ENCODE measurements at places on chromosomes 5 and 9.

GRCh38 chr5:176454724-176455394, 6.7 kb downstream of the FAF2 start:
- no peak for DNase-seq

- DNase-seq: peak; percentile 93
Measured at GRCh38 chr9:121743441-121744001, 92.1 kb downstream of the DAB2IP start.

GRCh38 chr9:35706951-35707350, 17.2 kb upstream of the TPM2 start:
- DNase-seq: no peak

GRCh38 chr5:89396278-89396954, 513.4 kb upstream of the MEF2C start:
- DNase-seq: no peak

GRCh38 chr5:150140830-150141229, 14.8 kb downstream of the PDGFRB start:
- DNase-seq: no peak

DNA sequence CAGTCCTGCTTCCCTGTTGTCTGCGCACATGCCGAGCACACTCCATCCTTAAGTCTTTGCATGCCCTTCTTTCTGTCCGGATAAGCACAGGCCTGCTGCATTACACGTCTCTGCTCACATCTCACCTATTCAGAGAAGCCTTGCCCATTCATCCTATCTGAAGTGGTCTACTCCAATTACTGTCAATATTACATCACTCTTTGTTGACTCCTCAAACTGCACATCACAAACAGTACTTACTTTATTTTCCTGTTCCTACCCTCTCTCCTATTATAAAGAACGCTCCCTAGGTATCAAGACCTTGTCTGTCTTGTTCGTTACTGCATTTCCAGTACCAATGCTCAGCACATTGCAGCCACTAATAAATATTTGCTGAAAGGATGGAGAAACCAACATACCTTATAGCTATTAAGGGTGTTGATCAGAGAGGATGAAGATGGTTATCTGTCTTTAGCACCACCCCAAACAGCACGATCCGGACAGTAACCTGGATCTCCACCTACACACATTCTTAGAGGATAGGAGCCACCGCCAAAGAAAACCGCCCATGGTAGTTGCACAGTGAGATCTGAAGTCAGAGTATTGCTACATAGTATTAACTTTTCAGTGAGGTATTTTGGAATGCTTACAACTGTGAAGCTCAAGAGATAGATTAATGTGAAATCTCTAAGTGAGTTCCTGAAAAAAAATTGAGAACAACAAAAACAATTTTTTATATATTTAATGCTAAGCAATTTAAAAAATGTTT, 1.6 kb upstream of the PRRC1 start:
- no peak for DNase-seq

- DNase-seq: peak; percentile 64
Measured at GRCh38 chr9:95073042-95073607, 244.4 kb downstream of the FANCC start.

GRCh38 chr5:33311893-33312292, 128.9 kb upstream of the TARS1 start:
- DNase-seq: no peak

DNA sequence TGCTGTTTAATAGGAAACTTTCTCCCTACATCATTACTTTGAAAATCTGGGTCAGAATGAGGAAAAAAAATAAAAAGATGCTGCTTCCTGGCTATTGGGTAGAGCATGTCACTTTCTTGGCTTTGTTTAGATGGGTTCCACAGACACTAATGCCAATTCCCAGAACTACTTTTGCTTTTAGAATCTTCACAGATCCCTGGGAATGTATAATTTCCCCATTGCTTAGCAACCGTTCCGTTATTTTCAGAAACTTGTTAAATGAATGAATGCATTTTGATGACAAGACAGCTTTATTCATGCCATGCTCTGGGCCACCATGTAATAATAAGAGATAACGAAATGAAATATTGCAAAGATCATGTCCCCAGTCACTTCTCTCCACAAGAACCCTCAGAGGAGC, 126.5 kb upstream of the TRPC7 start:
- no peak for DNase-seq

DNA sequence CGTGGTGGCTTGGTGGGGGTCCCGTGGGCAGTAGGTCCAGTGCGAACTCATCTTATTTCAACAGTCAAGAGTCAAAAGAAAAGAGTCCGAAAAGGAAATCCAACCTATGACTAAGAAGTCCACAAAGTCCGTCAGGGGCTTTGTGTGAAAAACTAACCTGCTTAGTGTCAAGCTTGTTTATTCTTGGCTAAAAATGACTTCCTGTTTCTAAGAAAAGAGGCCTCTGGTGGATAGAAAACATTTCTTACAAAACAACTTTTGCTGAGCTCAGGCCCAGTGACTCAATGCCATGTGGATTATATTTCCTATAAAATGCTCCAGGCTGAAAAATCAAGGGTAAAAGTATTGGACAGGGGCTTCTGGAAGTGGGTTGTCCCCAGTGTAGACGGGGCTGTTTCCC, 105.9 kb downstream of the GADD45G start:
- DNase-seq: no peak

DNA sequence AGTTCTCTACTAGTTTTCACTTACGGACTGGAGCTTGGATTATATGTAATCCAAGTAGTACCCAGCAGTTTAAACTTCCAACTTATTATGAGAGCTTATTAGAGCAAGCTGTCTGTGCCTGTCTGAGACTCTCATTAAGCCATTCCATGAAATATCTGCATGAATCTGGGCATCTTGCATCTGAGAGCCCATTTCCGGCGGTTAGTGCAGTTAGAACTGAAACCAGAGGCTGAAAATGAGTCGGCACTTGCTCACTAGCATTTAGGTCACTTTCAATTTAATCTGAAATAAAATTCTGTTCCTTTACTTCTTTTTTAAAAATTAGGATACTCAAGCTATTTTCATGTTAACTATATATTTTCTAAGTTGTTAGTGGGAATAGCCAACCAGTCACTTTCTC, 102.2 kb downstream of the MEGF10 start:
- DNase-seq: no peak

DNA sequence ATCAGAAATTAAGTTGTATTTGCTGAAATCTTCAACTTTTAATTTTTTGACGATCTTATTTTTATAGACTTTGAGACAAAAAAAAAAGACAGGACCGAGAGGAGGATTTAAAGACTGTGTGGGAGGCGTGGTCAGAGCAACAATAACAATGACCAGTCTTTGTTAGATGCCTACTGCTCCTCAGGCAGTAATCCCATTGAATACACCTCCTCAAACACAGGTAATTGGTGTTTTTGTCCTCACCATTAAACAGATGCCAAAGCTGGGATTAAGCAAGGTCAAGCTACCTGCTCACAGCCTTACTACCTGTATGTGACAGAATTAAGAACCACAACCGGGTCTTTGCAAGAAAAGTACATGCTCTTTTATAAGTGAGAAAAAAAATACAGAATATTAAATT, 233.3 kb upstream of the GRAMD2B start:
- no peak for DNase-seq

DNA sequence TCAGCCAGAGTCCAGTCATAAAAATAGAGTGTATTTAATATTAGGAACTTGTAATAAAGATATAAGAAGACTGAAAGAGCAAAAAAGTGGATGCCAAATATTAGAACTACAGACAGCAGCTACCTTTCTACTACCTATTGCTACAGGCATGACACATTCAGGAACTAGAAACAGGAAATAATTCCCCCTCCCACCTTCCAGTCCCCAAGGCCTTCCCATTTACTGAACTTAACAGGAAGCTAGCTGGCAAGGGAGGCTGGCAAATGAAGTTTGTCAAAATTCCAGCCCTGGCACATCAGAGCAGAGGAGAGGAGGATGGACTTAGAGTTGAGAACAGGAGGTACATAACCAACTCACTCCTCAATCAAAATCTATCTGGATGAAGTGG, 50.2 kb upstream of the RIC1 start:
- no peak for DNase-seq

DNA sequence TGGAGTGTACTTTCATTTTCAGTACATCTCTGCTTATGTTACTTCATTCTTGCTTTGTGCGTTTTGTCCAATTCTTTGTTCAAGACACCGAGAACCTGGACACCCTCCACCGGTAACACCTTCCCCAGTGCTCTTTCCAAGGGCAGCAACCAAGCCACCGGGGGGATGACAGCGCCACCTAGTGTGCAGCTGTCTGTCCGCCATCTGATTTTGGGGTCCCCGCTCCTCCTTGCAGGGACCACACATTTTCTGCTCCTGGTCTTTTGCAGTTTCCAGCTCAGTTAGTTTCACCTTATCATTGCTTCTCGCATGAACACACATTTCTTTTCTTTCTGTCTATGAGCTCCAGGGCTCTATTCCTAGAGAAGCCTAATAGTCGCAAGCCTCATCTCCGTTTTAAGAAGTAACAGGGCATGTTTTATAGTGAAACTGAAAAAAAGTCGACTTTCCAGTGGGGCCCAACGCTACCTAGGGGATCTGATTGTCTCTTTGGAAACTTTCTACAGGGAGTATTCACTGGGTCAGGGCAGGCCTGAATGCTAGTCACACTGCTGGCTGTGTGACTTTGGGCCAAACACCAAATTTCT, 152.1 kb downstream of the FSTL4 start:
- DNase-seq: no peak

DNA sequence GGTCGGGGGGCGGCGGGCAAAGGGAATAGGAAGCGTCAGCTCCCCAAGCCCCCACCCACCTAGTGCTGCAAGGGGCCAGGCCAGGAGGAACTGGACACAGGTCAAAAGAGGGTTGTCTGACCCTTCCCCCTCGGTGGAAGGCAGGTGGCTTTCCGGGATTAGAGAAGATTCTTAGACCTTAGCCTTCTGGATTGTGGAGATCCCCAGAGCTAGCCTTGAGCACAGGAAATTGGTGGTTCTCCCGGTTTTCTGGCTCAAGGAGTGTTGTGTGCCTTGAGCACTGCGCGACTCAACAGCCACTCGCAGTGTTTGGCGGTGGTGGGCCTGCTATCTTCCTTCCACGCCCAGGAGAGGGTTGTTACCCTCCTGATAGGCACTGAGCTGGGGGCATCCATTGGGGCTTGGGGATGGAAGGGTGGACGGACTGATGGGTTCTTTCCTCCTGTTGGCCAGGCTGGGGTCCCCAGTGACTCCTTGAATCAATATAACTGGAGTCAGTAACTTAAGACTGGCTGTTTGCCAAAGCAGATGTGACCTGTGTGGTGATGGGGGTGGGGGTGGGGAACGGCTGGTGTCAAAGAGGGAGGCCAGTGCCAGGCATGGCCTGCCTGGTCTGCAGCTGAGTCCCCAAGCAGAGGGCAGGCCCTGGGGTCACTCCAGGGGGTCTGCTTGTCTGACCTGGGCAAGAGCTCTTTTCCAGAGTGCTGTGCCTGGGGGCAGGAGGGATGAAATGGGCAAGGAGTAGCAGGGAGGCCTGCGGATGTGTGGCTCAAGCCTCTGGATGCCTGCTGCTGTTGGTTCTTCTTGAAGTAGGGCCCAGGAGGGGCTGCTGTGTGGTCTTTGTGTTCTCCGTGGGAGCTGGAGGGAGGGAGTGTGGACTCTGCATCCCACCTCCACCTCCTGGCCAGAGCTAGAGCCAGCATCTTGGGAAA, 2.1 kb downstream of the FGF18 start:
- peak; percentile 59 for DNase-seq

DNA sequence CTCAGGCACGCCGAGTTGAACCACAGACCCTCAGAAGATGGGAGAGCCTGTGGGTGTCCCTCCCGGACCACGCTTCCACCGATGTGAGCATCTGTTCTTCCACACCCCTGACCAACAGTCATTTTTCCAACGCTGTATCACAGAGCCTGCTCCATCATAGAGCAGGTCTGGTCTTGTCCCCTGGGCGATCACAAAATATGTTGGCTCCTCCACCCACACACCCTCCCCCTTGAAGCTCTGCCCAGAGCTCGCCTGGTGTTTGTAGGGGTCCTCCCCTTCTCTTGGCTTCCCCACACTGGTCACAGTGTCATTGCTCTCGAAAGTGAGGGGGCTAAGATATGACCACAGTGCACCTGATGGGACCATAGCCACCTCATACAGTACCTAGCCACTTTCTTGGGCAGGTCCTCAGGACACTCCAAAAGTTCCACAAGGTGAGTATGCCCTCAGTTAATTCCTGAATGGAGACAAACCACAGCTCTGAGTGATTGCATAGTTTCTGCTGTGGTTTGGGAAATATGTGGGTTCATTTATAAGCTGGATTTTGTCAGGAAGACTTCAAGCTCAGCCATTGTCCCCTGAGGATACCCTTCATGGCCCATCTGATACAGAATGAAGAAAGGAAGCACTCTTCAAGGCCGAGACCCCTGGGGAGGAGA, 3.5 kb upstream of the ZNF618 start:
- DNase-seq: no peak

GRCh38 chr9:116953271-116953670, 266.2 kb downstream of the TRIM32 start:
- no peak for DNase-seq

GRCh38 chr5:135594416-135594960, 15.7 kb upstream of the CXCL14 start:
- DNase-seq: no peak

- DNase-seq: no peak
Measured at GRCh38 chr5:51043745-51044144, 339.5 kb upstream of the ISL1 start.

DNA sequence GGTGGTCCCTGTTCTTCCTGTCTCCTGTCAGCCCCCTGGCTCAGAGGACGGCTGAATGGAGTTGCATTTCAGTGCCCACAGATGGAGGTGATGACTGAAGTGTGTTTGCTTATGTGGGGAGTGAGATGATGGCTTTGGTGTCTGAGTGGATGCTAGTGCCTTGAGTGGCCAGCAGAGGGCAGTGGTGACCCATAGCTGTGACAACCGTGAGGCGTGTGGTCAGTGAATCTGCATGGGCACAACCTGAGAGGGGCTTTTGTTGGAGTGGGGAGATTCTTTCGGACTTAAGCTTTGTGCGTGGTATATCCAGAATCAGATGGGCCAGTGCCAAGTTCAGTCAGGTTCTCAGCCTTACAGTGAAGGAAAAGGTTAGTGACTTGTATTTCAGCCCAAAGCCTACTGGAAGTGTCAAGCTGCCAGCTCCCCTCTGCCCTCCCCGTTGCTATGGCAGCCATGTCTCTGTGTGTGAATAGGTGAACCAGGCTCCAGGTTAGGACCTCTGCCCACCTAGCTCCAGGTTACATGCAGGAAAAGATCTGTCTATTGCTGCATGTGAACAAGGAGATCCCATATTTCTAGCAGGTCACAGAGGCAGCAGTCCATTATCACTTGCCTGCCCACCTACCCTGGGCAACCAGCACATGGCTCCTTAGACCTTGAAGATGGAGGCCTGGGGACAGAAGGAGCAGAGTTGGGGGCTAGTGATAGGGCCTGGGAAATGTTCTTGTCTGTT, 14.7 kb upstream of the CXXC5 start:
- DNase-seq: no peak

GRCh38 chr5:179411161-179411841, 66.0 kb upstream of the ADAMTS2 start:
- no peak for DNase-seq

GRCh38 chr9:131977109-131977838, 102.4 kb downstream of the MED27 start:
- DNase-seq: no peak
